ENCODE measurements at places on chromosomes 12 and 14.

DNA sequence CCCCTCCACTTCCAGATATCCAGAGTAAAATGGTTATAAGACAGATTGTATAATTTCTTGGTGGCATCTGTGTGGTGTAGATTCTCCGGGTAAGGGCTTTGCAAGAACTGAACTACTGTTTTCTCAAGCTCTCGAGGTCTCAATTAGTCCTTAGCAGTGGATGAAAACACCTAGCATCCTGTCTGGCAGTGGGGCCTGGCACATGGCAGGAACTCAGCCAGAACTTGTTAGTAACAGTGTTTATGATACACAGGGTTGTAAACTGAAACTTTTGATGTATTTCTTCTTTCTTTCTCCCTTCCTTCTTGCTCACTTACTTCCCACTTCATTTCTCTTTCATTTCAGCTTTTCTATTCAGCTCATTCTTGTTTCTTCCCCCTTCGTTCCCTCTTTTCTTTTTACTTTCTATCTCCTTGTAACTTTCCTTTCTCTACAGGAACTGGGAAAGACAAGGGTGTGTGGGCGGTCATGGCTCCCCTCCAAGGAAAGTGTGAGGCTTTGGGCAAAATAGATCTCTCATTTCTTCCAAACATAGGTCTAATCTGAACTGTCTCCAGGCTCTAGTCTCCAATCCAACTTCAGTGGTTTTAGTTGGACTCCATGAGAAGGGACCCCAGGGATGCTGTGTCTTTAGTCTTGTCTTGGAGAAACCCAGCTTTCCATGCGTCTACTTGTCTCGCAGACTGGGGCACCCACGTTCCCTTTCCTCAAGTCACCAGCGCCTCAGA lies 159.7 kb downstream of the PAH start:
- DNase-seq = peak; percentile 9

DNA sequence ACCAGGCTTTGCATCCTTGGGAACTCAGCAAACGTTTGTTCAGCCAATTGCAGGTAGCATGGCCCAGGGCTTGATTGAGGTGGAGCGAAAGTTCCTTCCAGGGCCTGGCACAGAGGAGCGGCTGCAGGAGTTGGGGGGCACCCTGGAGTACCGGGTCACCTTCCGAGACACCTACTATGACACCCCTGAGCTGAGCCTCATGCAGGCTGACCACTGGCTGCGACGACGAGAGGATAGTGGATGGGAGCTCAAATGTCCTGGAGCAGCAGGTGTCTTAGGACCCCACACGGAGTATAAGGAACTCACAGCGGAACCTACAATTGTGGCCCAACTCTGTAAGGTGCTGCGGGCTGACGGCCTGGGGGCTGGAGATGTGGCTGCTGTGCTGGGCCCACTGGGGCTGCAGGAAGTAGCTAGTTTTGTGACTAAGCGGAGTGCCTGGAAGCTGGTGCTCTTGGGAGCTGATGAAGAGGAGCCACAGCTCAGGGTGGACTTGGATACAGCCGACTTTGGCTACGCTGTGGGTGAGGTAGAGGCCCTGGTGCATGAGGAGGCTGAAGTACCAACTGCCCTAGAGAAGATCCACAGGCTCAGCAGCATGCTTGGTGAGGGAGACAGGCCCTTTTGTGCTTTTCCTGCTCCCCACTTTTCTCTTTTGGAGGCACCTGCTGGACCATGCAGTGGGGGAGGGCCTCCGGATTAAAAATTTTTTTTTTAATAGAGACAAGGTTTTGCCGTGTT lies 799 bp downstream of the THTPA start:
- no peak for DNase-seq

GRCh38 chr14:68137704-68138619 lies 318.4 kb downstream of the RAD51B start:
- peak; percentile 95 for DNase-seq

DNA sequence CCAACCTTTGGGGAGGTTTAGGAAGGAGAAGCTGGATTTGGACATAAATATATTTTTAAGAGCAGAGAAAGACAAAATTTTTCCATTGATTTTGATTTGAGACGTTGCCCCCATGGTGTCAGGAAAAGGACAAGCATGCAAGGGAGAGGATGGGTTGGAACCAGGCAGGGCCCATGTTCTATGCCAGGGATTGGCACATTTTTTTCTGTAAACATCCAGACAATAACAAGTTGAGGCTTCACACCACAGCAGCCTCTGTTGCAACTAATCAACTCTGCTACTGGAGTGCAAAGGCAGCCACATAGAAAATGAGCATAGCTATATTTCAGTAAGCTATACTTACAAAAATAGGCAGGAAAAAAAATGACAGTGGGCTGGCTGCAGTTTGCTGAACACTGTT lies 44.7 kb downstream of the NR1H4 start:
- no peak for DNase-seq

DNA sequence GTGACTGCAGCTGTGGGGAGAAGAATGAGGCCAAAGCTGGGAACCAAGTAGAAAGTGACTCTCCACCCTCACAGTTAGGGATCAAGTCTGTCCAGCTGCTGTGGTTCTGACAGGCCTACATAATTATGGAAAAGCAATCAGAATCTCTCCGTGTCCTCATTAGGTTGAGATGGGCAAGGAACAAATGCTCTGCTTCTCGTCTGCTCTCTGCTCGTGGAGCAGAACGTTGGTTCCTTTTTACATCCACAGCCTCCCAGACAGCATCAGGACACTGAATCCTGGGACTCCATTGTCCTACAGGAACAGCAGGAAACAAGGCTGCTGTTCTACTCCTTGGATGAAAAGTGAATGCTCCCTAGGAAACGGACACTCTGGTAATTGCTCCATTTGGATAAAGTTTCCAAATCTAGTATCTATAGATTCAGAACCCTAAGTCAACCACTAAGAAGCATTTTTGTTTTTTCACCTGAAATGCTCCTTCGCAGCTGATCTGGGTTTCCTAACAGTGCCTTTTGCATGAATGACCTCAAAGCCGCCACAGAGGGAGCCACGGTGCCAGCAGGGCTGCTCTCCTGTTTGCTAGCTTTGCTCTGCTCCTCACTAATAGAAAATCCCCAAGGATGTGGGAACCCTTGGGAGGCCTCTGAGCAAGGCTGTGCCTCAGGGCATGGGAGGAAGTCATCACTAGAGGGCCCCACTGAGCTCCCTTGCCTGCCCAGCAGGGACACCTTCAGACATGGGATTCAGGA lies 102.0 kb downstream of the EGLN3 start:
- peak; percentile 30 for DNase-seq

GRCh38 chr12:3795066-3795465 lies 42.2 kb upstream of the CRACR2A start:
- DNase-seq = no peak

- peak; percentile 6 for DNase-seq
These were observed 86.3 kb downstream of the EML5 start for GRCh38 chr14:88706425-88706824.

GRCh38 chr14:105494606-105494929 lies 3.5 kb downstream of the TEDC1 start:
- no peak for DNase-seq

DNA sequence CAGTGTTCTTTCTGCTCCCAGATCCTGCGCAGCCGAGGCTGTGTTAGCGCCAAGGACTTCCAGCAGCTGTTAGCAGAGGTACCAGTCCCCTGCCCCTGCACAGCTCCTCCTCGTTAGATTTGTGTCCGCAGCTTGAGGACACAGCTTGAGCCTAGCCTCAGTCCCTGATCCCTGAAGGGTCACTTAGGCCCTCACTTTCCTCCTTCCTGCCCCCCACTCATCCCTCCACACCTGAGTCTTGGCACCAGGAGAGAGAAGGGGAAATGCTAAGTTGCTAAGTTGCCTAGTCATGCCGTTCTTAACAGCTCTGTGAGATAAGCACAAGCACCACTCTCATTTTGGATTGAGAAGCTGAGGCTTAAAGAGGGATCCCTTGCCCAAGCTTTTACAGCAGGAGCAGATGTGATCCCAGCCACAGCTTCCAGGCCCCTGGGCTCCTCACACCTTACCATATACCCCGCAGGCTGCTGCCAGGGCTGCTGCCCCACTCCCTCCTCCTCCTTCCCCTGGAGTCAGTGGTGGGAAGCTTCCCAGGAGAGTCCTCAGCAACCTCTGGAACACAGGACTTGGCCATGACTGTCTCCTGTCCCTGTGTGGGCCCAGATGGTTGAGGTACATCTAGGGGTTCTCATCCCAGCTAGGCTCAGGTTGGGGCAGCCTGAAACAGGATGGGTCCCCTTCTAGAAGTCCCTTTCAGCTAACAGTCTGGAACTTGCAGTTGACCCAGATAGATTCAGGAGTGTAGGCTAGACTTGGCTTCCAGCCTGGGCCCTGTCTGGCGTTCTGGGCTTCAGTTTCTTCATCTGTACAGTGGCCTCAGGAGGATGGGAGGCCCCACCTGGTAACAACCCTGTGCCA lies 975 bp downstream of the OGFOD2 start:
- no peak for DNase-seq

DNA sequence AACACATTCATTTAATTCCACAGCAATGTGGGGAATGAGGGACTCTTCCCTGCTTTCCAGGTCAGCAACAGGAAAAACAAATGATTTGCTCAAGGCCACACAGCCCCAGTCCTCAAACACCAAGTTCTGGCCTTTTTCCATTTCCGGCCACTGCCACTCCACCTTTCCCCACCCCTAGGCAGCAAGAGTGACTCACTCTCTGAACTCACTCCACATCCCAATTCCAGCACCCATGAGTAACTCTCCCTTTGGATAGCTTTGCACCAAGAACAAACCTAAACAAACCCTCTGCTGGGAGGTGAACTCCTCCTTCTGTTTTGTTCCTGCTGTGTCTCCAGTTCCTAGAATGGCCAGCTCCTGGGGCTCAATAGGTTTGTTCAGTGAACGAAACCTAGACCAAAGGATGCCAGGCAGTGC lies 30.4 kb upstream of the PLEKHG6 start:
- peak; percentile 93 for DNase-seq

DNA sequence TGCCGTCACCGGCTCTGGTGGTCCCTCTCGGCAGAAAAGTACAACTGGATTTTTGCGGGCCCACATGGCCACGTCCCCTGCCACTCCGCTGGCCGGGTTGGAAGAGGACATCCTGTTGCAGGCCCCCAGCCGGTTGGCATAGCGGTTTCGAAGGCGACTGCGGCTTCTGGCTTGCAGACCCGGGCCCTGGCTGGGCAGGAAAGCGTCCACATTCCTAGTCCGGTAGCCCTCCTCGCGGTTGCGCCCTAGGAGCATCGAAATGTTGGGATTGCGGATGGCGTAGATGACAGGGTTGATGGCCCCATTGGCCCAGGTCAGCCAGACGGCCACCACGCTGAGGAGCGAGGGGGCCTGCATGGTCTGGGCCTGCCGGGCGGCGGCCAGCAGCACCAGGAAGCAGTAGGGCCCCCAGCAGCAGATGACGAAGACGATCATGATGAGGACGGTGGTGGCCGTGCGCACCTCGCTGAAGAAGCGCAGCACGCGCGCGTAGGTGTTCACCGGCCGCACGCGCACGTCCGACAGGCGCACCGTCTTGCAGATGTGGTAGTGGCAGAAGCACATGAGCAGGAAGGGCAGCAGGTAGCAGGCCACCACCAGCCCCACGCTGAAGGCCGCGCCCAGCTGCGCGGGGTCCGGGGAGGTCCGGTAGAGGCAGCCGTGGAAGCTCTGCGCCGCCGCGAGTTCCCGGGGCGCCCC lies 1.2 kb downstream of the GPR135 start:
- DNase-seq = no peak

- no peak for DNase-seq
These were observed 25.5 kb upstream of the LMNTD1 start for GRCh38 chr12:25578411-25579143.

DNA sequence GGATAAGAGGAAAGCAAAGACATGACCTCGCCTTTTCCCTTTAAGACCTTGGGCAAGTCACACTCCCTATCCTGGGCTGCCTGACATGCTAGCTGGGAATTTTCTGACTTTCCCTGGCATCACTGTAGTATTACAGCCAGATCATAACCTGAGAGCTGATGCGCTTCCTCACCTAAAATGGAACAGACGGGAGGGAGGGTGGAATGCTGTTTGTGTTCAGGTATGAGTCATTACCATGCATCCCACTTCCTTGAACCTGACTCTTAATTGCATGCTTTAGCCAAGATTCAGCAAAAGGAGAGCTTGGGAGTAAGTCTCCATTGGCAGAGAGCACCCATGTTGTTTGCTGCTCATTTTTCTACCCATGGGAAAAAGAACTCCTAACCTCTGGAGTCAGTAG lies 156.5 kb downstream of the KCNK10 start:
- peak; percentile 7 for DNase-seq

DNA sequence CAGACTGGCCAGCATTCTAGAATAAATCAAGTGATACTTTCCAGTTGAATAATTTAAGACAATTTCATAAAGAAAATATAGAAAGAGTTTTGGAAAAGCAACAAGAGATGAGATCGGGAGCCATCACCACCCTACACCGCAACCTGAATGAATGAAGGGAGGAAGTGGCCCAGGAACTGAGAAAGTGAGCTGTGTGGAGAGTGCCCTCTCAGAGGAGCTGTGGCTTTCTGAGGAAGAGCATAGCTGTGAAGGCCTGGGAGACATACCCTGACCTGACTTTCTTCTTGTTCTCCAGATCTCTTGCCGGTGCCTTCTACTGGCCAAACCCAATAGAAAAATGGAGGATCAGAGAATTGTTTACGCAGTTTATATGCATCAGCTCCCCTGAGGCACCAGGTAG lies 79.3 kb upstream of the TSPAN8 start:
- DNase-seq = no peak

DNA sequence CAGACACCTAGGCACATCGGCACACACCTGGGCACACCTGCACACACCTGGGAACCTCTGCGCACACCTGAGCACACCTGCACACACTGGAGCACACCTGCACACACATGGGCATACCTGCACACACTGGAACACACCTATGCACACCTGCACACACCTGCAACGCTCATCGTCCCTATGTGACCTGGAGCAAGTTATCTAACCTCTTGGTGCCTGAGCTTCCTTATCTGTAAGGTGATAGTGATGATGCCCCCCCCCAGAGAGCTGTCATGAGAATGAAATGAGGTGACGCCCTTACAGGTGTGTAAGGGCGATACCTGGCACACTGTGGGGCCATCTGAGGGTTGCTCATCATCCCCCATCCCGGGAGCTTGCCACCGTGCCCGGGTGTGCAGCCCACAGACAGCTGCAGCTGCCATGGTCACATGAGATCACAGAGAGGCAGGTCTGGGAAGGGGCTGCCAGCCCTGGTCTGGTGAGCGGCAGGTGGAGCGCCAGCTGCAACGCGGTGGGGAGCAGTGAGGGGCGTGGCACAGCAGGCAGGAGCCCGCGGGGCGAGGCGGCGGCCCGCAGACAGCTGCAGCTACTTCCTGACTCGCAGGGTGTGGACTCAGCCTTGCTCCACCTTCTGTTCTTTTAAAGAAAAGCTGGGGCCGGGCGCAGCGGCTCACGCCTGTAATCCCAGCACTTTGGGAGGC lies 59.9 kb upstream of the FBRSL1 start:
- DNase-seq = no peak

GRCh38 chr14:42111355-42111754 lies 504.7 kb downstream of the LRFN5 start:
- no peak for DNase-seq

DNA sequence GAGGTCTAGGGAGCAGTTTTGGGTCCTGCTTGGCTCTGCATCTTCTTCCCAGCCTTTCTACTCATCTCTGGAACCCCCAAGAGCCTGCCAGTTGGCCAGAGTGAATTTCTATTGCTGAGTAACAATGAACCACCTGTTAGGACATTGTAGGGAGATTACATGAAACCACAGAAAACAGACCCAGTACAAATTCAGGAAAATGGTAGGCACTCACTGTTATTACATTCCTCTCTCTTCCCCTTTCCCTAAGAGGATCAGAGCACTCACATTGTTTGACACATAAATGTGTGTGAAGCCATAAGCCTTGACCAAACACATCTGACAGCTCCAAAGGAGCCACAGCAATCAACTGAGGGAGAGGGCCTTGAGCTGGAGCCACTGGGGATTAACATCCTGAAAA lies 216.1 kb downstream of the TMEM132D start:
- DNase-seq = no peak

GRCh38 chr14:23217032-23218020 lies 20.4 kb upstream of the RNF212B start:
- DNase-seq = no peak
